COR-L47 (cell line): ENCODE measurements at places on chromosomes 5 and 9.

DNA sequence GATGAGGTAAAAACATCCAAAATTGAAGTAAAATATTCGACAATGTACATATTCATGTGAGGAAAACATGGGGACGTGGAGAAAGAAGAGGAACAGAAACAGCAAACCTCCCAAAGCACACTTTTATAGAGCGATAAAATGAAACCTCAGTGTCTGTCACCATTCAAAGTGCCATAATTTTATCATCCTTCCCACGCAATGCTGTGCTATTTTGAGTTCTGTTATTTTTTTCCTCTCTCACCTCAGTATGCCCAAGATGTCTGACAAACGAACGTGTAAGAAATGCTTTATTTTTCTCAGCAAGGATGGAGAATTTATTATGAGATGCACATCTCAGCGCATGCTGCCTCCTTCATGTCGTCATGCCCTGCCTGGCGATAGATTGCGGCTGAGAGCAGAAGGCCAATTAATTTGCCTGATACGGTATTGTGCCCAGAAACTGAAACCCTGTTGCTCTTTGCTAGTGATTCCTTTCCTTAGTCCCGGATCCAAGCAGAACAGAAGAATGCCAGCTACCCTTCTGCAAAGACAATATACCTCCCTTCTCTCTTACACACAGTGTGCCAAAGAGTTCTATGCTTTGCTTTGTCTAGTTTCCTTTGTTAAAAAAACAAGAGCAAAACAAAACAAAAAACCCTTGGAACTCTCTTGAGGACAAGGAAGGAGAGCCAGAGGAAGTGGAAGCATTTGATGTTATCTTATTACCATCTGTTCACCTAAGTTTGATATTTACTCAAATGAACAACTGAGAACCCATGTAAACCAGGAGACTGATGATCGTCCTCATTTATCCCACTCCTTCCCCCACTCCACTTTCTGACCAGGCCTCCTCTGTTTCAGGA lies 192.4 kb downstream of the SEMA6A start:
- DNase-seq: no peak

DNA sequence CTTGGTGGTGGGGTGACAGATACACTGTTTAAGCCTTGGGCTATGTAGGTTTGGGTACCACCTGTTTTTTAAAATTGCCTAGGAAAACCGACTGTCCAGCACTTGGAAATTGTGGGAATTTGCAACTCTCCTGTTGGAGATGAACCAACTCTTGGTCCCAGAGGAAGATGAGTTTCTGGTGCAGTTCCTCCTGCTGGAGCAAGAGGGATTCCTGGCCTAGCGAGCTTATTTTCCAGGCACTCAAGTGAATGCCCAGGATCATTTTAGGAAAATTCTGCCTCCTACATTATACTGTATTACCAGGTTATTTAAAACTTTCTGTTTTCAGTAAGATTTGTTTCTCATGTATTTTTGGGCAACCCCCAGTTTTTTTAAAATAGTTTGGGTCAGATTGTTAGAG lies 33.7 kb downstream of the AP3S1 start:
- no peak for DNase-seq

GRCh38 chr5:151449839-151450238 lies 2.4 kb downstream of the SLC36A1 start:
- DNase-seq: no peak

DNA sequence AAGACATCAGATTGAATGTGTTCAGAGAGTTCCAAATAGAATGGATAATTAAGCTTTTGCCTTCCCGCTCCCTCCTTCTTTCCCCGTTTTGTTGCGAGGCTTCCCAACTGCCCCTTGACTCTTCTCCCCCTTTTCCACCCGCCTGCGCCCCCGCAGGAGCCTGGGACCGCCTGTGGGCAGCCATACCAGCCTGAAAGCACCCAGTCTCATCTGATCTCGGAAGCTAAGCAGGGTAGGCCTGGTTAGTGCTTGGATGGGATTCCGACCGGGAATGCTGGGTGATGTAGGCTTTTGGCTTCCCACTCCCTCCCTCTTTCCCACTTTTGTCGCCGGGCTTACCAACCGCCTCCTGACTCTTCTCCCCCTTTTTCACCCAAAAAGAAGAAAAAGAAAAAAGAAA lies 6.8 kb upstream of the HSD17B4 start:
- no peak for DNase-seq
